Frontal cortex (tissue), 4 donors: ENCODE measurements at places on chromosomes 11 and 22. TPM values are rescaled to one million over a fixed set of nuclear protein-coding genes. Genes with fewer than 3 reads are reported as not detected.

GRM5 gene
- total RNA-seq: 149 TPM

CRYBB2 gene
- not detected for total RNA-seq

GRCh38 chr22:47205554-47205953 lies 443.1 kb downstream of the TBC1D22A start:
- DNase-seq: no peak

TECTA gene
- 2.0 TPM for total RNA-seq
